Effector memory CD4-positive, alpha-beta T cell (primary cell): ENCODE measurements at places on chromosomes 5 and 9.
A peak's percentile ranks its signal among the peaks of the same experiment; 100 is the strongest.

DNA sequence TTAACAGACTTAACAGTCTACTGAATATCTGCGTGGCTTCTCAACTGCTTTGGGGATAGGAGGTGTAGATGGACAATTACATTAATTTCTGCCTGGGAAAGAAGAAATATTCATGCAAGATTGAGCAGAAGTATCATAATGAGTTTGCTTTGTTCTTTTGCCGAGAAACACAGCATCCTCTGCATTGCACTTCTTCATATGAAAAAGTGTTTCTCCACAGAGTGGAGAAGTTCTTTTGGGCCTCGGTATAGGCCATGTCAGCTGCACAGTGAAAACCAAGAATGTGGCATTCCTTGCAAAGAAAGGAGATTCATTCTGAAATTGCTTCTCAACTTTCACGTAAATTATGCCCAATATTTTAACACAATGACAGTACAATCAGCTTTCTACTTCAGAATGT lies 17.6 kb upstream of the SNX2 start:
- DNase-seq: no peak
- no peaks in the 10 kb centered on the region for H3K27me3 ChIP-seq
- H3K4me1 ChIP-seq: no peaks in the 10 kb centered on the region
- H3K36me3 ChIP-seq: no peaks in the 10 kb centered on the region
- H3K4me3 ChIP-seq: no peak overlapping the region

DNA sequence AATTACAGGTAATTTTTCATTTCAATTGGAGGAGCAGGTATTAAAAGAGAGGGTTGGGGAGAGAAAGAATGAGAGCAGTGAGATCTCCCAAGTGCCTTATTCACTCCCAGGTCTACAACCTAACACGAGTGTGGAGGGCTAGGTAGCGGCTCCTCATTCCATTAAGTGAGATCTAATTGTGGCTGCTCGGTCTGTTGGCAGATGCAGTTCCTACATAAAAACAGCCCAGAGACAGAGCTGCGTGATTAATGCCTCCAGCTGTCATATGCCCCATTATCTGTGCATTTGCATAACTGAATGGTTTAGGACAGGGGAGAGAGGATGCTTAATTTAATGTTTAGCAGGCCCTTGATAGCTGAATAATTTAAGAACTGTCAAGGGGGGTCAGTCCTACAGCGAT lies 100.5 kb downstream of the PSAT1 start:
- H3K36me3 ChIP-seq: no peaks in the 10 kb centered on the region
- H3K4me1 ChIP-seq: no peaks in the 10 kb centered on the region
- H3K27ac ChIP-seq: no peak overlapping the region

- H3K4me3 ChIP-seq: no peak overlapping the region
- no peaks in the 10 kb centered on the region for H3K36me3 ChIP-seq
- H3K27me3 ChIP-seq: no peaks in the 10 kb centered on the region
- H3K4me1 ChIP-seq: no peaks in the 10 kb centered on the region
- no peak overlapping the region for H3K27ac ChIP-seq
- no peak for DNase-seq
Observed at GRCh38 chr5:143741421-143741820, 70.5 kb upstream of the HMHB1 start.

DNA sequence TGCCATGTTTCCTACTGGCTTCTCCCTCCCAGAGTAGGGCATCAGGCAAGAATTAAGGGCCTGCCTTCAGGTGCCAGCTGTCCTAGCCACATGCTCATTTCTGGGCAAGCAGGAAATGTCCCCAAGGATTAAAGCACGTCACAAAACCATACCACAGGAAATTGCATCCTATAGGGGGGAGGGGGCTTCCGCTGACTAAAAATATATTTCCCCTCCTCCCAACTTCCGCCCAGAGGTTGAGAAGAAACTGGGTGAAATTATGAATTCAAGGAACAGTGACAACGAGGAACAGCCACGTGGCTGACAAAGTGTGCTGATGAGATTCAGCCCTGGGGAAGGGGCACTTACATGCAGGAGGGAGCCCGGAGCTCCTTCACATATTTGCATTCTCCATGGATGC lies 4.1 kb downstream of the HBEGF start:
- DNase-seq: no peak
- H3K27me3 ChIP-seq: no peaks in the 10 kb centered on the region
- H3K36me3 ChIP-seq: no peaks in the 10 kb centered on the region
- no peak overlapping the region for H3K27ac ChIP-seq

DNA sequence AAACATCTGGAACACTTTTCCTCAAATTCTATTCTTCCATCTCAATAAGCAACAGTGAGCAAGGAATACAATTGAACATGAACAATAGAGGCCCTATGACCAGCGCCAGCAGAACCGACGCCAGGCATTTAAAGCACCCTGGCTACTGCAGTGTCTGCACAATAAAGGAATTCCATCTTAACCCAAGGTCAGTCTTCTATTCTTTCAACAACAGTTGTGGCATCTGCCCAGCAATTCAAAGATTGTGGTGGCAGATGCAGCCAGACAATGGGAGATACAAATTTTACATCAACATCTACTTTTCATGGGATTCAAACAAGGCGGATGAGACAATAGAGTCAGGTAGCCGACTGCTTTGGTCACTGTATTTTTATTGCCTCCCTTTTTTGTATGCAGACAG lies 65.9 kb downstream of the ELL2 start:
- H3K27me3 ChIP-seq: no peaks in the 10 kb centered on the region
- peaks cover 8% of the 10 kb centered on the region for H3K36me3 ChIP-seq
- H3K4me3 ChIP-seq: no peak overlapping the region
- no peak overlapping the region for H3K27ac ChIP-seq
- no peak for DNase-seq

DNA sequence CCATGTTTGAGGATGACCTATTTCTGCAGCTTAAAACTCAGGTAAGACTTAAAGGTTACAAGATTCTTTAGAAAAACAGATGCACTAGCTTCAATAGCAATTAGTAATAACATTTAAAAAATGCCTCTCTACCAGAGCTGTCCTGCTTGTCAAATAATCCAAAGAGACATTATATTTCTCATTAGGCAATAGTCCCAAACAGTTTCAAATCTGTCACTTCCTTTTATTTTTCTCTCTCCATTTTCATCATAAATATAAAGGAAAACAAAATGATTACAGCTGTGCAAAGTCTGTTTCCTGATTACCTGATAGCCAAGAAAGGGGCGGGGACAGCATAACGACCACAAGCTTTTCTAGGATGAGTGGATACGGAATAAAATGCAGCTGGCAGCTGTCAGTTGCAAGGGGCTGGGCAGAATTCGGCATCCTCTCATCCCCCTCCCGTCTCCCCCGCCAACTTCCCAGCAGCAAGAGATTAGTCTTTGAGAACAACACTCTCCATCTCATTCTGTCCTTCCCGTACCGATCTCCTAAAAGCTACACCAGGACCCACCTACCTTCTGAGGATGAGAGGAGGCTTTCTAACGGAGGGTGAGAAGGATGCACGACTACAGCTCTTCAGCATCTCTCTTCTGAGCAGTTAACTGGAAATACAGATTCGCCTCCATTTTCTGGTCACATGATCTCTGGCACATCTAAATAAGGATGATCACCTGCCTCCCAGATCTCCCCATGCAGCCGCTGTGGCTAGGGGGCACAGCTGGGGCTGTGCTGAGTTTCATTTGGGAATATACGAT lies 72.5 kb upstream of the PCA3 start:
- H3K4me1 ChIP-seq: no peaks in the 10 kb centered on the region
- peaks cover 4% of the 10 kb centered on the region for H3K27me3 ChIP-seq
- no peaks in the 10 kb centered on the region for H3K36me3 ChIP-seq
- DNase-seq: no peak

DNA sequence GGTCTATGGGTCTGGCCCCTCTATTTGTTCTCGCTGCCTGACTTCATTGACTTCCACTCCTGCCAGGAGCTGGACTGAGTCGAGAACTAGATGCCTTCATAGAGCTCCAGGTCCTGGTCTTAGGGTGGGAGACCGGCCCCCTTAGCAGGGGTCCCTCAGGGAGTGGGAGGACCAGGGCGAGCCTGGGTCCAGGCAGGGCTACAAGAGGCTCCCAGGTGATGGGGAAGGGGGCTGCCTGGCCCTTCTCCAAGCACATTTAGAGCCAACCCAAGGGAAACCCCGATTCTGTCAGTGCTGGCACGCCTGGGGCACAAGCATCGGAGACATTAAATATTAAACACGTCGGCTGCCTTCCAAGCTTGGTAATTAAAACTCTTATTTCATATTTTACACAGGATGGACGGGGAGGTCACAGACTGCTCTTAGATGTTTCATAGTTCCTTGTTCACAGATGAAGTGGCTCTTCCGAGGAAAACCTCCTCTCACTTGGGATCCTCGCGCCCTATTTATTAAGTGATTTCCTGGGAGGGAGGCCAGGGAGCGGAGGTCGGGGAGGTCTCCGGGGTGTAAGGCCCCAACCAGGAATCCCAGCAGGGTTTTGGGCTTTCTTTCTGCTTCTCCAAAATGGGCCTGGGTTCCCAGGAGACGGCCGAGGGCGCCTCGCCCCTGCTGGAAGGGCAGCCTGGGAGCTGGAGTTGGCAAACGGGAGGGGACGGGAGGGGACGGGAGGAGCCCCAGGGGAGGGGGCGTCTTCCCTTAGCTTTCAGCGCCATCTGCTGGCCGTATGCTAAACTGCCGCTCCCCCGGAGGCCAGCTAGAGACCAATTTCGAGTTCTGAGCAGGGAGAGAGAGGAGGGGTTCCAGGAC lies 23.4 kb upstream of the ZBTB43 start:
- H3K27ac ChIP-seq: no peak overlapping the region
- H3K27me3 ChIP-seq: no peaks in the 10 kb centered on the region
- no peaks in the 10 kb centered on the region for H3K36me3 ChIP-seq
- no peaks in the 10 kb centered on the region for H3K4me1 ChIP-seq
- peak; percentile 63 for DNase-seq
